ENCODE measurements at places on chromosomes 7 and 10.

GRCh38 chr7:78018641-78019446 is 220.3 kb downstream of the PHTF2 start:
- no peak for DNase-seq

- no peak for DNase-seq
Observed at GRCh38 chr7:320297-320696, 30.3 kb downstream of the FOXL3 start.

DNA sequence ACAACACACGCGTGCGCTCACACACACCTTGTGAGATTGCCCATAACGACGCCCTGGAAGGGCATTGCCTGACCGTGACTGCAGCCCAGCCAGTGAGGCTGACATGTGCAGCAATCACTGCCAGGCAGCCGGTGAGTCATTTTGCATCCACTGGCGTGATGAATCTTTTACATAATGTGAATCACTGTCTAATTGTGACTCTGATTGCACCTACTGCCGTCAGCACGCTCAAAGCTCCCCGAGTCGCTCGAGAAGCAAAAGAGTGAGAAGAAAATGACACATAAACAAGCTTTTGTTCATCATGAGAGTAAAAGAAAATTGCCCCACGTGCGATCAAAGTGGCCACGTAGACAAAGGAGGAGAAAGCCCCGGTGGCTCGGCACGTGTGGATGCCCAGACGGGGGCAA is 117.4 kb upstream of the PFKP start:
- DNase-seq: no peak

DNA sequence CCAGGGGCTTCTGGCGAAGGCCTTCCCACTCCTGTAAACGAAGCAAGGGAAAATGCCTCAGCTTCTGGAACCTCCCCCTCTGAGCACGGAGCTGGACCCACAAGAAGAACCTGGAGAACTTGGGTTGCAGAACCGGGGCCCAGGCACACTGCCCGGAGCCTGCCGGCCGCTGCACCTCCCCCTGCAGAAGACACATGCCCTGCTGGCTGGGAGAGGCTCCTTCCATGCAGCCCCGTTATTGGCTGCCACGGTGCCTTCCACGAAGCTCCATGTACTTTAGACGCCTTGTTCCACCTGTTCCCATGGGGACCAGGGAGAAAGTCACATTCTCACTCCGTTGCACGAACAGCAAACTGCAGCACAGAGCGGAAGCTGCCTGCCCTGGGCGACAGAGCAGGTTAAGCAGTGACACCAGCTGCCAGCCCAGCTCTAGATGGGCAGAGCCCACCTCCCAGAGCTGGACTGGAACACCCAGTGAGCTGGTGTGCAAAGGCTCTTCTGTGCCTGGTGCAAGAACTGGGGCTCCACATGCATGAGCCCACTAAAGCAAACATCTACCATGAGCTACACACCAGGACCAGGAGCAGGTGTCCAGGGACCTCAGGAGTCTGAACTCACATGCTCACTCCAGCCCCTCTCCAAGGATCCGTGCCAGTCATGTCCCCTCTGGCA is 70.1 kb downstream of the TNS3 start:
- no peak for DNase-seq

DNA sequence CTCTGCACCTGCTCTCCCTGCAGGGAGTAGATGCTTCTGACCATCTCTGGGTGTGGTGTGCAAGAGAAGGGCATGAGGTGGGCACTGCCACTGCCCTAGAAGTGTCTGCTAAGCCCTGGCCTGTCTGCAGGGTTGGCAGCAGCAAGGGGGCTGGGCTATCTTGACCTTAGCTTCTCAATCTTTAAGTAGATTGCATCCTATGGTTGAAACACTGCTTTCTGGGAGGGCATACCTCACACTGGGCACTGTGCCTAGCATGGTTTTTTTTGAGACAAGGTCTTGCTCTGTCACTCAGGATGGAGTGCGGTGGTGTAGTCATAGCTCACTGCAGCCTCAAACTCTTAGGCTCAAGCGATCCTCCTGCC is 54.9 kb downstream of the CLIP2 start:
- no peak for DNase-seq

- DNase-seq: no peak
Observed at GRCh38 chr10:133516057-133516456, 11.1 kb upstream of the CYP2E1 start.

- no peak for DNase-seq
Observed at GRCh38 chr10:31687663-31688482, 240.8 kb downstream of the ARHGAP12 start.

DNA sequence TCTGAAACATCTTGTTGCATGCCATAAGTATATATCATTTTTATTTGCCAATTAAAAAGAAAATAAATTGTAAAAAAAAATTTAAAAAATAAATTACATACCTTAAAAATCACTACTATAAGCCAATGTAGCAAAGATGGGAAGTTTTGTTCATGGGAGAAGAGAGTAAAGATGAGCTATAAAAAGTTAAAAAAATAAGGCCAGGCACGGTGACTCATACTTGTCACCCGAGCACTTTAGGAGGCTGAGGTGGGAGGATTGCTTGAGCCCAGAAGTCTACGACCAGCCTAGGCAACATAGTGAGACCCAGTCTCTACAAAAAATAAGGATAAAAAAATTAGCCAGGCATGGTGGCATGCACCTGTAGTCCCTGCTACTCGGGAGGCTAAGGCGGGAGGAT is 8.4 kb upstream of the STK32C start:
- DNase-seq: no peak

DNA sequence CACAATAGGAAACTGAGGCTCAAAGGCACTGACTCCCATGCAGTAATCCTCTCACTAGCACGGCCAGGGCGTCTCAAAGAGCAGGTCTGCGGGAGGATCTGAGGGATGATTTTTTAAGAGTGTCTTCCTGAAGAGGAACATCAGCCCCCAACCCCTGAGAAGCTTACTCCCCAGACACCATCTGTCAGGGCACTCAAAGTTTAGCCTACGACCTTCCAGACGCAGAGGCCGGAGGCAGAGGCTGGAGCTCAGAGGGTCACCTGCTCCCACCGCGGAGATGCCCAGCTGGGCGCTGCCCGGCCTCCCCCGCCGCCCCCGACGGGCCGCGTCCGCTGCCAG is 1.7 kb downstream of the ZNF777 start:
- DNase-seq: no peak

GRCh38 chr7:1679966-1680730 is 10.1 kb downstream of the ELFN1 start:
- DNase-seq: no peak
